ENCODE measurements at places on chromosomes 16 and 17. TPM values are rescaled to one million over a fixed set of nuclear protein-coding genes. Genes with fewer than 3 reads are reported as not detected.

DNA sequence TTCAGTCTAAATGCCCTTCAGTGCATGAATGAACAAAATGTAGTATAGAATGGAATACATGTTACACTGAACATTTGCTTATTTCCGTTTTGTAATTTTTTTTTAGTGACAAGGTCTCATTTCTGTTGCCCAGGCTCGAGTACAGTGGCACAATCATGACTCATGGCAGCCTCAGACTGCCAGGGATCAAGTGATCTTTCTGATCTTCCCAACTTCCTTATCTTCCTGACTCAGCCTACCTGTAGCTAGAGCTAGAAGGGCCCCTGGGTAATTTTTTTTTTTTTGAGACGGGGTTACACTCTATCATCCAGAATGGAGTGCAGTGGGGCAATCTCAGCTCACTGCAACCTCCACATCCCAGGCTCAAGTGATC lies 7.3 kb upstream of the SLX4 start:
- ATAC-seq: no peak

GRCh38 chr16:59964232-59964924 lies 1230.3 kb upstream of the GOT2 start:
- ATAC-seq: no peak

DNA sequence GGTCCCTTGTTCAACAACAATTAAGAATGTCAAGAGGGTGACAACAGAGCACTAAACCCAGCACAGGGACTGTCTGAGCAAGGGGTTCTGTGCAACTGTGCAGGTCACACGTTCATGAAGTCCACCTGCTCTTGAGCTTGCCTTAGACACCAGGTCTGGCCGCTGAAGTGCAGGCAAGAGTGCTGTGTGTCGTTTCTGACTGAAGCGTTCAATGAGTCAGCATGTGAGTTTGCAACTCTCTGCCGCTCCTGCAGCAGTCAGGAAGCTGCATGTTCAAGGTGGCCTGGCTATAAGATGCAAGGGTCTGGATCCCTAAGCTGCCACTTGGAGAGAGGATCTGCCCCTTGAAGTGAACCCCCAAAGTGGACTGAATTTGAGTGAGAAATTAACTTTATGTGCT lies 332.7 kb upstream of the HSBP1 start:
- ATAC-seq: no peak

PHKG2 gene
- 18.8 TPM for total RNA-seq

DNA sequence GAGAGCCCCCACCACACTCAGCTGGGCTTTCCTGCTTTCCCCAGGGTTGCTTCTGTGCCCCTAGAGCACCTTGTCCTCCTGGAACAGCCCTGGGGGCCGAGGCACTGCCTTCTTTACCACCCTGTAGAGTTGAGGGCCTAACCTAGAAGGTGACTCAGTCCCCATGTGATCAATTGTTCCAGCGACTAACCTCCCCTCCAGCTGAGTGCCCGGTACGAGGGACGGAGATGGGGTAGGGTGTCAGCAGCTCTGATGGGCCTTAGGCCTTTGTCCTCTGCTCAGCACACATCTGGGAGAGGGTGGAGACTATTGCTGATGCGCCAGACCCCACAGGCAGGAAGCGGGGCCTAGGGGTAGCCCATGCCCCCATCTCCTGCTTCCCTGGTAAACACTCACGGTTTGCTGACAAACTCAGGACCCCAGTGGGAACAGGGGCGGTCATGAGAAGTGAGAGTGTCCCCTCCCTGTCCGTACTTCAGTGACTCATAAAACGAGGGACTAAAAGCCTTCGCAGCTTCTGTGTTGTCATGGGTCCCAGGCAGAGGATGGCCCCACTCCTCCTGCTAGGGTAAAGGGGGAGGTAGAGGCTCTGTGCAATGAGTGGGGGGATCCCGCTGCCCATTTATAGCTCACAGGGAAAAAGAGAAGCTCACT lies 33.1 kb downstream of the NECAB2 start:
- peak; percentile 92 for ATAC-seq

GRCh38 chr17:64216338-64217248 lies 46.5 kb downstream of the TEX2 start:
- no peak for ATAC-seq

FAM20A gene
- 10.9 TPM for total RNA-seq

- ATAC-seq: no peak
Measured at GRCh38 chr17:4600563-4600962, 16.2 kb downstream of the SMTNL2 start.

DNA sequence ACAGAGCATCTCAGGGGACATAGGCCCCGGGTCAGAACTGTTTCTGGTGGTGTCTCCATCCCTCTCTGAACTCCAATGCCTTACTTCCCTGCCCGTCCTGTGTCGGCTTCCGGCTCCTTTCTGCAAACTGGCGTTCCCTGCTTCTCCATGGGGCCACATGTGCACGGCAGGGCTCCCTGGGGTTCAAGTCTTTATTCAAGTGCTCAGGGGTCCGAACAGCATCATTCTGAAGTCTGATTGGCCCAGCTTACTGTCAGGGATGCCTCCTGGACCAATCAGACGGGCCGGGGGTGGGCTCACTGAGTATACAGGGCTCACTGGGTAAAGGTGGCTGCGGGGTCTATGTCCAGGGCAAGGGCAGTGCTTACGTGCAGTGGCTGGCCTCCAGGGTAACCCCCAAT lies 17.1 kb downstream of the C16orf82 start:
- peak; percentile 94 for ATAC-seq

DNA sequence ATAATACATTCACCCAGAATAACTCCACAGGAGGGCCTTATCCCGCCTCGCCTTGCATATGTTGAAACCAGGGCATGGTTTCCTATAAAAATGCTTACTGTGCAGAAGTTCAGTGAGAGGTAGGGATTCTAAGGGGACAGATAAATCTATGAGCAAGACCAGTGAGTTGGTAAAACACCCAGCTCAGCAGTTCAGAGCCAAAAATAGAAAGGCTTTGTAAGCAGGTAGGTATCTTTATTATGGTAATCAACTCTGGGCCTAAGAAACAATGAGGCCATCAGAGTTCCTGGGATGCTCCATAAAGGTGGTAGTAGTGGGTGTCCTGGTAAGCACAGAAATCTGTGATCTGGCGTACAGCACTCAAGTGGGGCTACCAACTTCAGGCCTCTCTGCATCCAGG lies 549.4 kb upstream of the CDH5 start:
- no peak for ATAC-seq

- ATAC-seq: no peak
Measured at GRCh38 chr17:79117905-79118487, 43.4 kb downstream of the ENGASE start.

PRSS27 gene
- 1.1 TPM for total RNA-seq

DNA sequence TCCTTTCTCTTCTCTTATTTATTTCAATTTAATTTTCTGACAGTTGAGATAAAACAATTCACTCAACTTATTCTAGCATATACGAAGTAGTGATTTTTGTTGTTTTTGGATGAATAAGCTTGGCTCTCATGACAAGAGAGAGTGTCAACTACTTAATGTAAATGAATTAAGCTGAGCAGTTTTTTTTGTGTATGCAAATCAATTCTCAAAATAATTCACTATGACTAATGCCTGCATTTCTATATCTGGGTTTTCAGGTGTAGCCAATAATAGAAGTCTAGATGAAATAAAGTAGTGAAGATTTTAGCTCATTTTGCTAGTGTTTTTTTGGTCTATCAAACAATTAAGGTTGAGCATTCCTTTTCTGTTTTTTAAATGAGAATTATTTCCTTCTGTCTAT lies 1354.0 kb downstream of the CDH8 start:
- ATAC-seq: no peak

CDH3 gene
- 0.86 TPM for total RNA-seq

DNA sequence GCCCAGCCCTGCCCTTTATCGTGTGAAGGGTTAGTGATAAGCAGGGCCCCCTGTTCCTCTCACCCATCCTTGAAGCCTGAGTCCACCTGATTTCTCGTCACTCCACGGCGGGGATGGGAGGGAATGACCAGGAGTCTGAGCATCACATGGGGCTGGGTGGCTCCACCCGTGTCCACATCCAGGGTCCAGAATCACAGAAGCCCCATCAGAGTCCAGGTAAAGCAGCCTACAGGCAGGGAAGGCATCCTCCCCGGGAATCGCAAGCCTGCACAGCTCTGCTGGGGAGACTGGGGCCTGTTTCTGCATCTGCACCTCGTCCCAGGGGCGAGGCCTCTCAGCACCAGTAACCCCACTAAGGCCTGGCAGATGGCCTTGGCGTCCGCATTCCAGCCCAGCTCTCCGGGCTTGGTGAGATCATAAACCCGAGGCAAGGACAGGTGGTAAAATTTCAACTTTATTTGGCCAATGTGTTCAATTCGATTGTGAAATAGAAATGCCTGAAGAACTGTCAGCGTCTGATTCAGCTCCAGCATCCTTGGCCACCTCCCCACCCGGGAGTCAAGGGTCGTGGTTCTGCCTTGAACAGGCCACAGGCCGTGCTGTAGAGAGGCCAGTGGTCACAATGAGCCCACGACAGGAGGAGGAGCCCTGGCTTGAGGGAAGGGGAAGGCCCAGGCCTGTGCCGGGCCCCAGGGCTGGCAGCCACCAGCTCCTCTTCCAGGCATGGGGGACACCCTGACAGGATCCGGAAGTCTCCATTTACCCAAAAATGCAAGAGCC lies 8.1 kb upstream of the PPP1R27 start:
- ATAC-seq: peak; percentile 9

- no peak for ATAC-seq
Measured at GRCh38 chr16:2728034-2728433, 8.0 kb upstream of the PRSS27 start.

DNA sequence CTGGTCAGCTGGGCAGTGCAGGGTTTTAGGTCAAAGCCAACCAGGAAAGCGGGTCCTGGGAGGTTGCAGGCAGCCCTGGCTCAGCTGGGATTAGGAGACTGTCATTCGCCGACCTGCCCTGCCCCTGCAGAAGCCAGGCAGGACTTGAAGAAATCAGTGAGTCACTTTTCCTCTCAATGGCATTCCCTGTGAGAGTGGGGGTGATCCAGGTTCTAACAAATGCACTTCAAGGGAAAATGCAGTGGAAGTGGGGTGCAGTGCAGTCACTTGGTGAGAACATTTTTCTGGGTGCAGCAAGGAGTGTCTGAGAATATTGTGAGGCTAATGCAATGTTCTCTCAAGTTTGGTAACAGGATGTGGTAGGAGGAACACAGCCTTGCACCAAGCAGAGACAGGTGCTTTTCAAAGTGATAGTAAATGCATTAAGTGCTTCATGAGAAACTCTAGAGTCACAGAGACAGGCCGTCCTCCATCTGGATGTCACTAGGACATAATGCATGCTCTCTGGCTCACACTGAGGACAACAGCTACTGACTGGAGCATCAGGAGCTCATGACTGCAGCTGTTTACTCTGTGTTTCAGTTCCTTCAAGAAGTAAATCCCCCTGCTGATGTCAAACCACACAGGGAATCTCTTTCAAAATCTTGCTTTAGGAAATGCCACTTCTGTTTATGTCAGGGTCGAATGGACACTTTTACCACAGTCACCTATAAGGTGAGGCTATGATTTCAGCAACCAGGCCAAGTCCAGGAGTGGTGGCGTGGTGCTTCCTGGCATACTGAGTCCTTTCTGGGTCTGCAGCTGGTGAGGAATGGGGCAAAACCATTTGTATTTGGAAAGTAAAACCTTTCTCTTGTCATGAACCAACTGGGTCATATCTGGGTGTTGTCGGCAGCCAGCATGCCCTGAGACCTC lies 16.7 kb downstream of the CDK5R1 start:
- no peak for ATAC-seq

GRCh38 chr17:10844621-10845387 lies 6.9 kb upstream of the PIRT start:
- ATAC-seq: peak; percentile 95

TBC1D3I gene
- total RNA-seq: not detected

DNA sequence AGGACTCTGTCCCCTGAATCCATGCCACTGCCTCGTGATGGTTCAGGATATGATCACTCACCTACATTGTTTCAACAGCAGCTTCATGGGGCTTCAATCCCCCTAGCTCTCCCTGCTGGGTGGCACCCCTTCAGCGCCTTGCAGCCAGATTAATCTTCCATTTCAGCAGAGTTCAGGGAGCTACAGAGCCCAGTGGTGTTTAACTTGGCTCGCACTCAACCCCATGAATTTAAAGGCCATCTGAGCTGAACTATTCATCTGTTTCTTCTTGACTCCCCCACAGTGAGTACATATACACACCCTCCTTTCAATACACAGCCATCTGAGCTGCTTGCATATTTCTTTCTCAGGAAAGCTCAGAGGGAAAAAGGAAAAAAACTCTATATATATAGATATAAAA lies 202.8 kb upstream of the C16orf82 start:
- no peak for ATAC-seq

KRT31 gene
- total RNA-seq: not detected

DNA sequence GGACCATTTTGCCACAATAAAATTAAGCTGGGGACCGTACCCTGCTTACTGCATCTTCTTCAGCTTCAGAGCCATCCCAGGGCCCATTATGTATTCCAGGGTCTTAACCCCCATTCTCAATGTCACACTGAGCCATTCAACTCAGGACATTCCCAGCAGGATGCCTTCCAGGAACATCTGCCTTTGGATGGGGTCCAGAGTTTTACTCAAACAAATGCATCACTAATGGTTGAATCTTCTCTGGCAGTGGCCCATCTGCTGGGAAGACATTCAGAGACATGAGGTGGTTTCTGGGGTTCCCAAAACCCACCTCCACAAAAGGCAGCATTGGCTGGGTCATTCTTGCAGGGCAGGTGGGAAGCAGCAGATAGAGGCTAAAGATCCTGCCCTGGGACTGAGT lies 3.4 kb upstream of the SEC14L5 start:
- no peak for ATAC-seq

CCNF gene
- 1.7 TPM for total RNA-seq
